ENCODE measurements at places on chromosomes 4 and X. TPM values are rescaled to one million over a fixed set of nuclear protein-coding genes. Genes with fewer than 3 reads are reported as not detected.

Gene GRK4
- polyA plus RNA-seq, result 12.0 TPM

Gene NWD2
- polyA plus RNA-seq, result under 0.01 TPM

Gene MAGEC2
- polyA plus RNA-seq, result not detected

Gene SERTM2
- not detected for polyA plus RNA-seq

Gene PCSK1N
- not detected for polyA plus RNA-seq

Gene RAB9B
- polyA plus RNA-seq, result 8.3 TPM

Gene FGG
- polyA plus RNA-seq, result not detected

Gene GAB3
- polyA plus RNA-seq, result 7.2 TPM

Gene MGARP
- polyA plus RNA-seq, result 1.6 TPM

Gene UGT8
- 0.03 TPM for polyA plus RNA-seq

Gene CXCL5
- 0.10 TPM for polyA plus RNA-seq

DNA sequence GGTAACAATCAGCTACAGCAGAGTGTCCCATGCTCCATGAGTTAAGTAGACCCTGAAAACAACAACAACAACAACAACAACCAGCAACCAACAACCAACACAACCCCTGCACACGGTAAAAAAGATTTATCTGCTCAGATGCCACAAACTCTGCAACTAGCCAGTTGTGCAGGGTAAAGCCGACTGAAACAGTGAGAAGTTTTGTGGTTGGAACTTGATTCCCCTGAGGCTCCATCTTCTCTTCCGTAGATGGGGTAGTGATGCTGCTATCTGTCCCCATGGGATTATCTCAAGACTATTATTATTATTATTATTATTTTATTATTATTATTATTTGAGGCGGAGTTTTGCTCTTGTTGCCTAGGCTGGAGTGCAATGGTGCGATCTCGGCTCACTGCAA lies 50.6 kb upstream of the RAPGEF2 start:
- no peak for DNase-seq

GRCh38 chr4:53644607-53645006 lies 53.3 kb upstream of the LNX1 start:
- no peak for DNase-seq

DNA sequence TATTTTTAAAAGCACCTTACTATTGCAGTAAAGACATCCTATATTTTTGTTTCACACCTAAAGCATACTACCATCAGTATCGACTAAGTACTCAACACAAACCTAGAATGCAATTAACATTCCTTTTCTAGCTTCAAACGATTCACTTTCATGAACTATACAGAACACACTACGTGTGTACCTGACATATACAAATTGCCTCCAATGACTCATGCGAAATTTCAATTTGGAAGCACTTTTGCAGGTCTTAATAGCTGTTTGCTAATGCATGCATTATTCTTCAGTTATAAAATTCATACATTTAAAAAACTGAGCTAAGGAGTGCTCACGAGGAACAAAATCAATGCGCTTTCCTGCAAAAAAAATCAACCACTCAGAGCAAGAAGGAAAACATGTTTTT lies 19.7 kb upstream of the GPM6B start:
- DNase-seq, result no peak

DNA sequence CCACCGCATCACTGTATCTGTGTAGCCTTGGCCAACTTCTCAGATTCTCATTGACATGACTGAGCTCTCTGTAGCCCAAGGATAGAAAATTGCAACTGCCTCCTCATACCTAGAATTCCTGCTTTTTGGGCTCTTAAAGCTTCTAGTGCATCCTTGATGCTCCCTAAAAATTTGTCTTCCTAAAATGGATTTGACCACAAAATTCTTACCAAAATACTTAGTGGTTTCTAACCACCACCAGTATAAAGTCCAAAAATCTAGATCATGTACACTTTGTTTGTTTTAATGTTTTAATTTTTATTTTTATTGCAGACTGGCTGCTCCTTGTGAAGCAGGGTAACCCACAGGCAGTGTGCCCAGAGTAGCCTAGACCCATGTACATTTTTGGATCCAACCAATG lies 75.5 kb downstream of the TBC1D9 start:
- no peak for DNase-seq

- DNase-seq, result no peak
These were observed 9.0 kb upstream of the CLDN34 start for GRCh38 chrX:9958183-9958582.

DNA sequence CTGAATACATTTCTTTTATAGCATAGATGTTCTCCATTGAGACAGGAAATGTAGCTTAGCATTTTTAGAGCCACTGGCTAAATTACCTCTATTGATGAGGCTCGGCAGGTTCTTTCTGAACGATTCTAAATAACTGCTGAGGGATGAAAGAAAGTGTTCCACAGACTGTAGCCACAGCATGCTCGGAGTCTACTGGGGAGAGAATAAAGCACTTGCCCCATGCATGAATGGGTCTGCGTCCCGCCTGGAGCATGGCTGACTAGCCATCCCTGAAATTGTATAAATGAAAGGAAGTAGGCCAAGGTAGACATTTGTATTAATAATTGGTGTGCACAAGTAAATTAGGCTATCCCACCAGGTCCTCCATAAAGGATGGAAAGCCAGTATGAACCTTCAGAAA lies 269.8 kb downstream of the COL25A1 start:
- no peak for DNase-seq

GRCh38 chr4:147801820-147802219 lies 69.9 kb downstream of the ARHGAP10 start:
- no peak for DNase-seq

DNA sequence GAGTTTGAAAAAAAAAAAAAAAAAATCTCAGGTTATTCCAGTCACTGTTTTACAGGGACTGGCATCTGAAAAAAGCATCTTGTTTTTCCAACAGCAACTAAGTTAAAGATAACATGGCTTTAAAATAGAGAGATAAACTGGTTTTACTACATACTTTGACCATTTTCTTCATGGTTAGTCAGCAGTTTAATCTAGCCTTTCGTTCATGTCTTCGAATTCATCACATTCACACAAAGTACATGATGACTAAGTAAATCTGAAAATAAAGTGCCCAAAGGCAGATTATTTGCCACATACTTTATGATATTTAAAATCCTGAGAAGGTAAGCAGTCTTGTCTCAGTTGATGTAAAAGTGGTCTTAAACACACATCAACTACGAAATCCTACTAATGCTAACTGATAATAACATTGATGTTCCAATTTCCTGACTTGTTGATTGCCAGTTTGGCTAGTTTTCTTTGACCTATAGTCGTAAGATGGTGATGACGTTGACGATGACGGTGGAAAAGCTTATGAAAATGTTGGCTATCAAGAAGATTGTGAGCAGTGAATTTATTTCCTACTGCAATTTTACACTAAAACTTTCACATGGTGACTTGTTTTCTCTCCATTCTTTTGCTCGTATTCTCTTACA lies 540.5 kb upstream of the BOD1L1 start:
- no peak for DNase-seq

GRCh38 chr4:56908206-56909085 lies 746 bp downstream of the REST start:
- peak; percentile 68 for DNase-seq

- DNase-seq, result no peak
These were observed 6.3 kb downstream of the MEPE start for GRCh38 chr4:87838890-87839591.

- DNase-seq, result no peak
These were observed 248.5 kb downstream of the ENOX2 start for GRCh38 chrX:130654409-130654950.

DNA sequence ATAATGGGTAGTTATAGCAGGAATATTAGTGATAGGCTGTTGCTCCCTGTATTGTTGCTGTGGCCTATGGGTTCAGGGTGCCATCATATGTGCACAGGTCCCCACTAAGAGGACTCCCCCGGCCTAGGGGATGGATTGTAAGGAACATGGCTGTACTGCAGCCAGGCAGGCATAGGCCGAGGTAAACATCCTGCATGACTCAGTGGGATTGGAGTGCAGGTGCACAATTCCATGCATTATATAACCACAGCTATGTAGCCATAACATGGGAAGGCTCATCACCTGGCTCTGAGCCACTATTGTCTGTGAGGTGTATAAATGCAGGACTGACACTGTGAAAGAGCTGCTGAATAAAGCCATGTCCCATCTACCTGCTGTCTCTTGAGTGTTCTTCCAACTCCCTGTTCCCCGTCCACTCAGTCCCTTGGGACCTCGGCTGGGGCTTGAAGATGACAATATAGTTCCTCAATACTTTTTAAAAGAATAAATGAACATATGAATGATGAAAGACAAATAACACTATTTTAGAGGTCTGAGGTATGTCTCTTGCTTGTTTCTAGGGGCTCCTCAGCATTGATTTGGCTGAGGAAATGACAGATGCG lies 425.2 kb downstream of the IDS start:
- DNase-seq, result no peak

- no peak for DNase-seq
These were observed 58.7 kb downstream of the GPRIN3 start for GRCh38 chr4:89248879-89249281.

DNA sequence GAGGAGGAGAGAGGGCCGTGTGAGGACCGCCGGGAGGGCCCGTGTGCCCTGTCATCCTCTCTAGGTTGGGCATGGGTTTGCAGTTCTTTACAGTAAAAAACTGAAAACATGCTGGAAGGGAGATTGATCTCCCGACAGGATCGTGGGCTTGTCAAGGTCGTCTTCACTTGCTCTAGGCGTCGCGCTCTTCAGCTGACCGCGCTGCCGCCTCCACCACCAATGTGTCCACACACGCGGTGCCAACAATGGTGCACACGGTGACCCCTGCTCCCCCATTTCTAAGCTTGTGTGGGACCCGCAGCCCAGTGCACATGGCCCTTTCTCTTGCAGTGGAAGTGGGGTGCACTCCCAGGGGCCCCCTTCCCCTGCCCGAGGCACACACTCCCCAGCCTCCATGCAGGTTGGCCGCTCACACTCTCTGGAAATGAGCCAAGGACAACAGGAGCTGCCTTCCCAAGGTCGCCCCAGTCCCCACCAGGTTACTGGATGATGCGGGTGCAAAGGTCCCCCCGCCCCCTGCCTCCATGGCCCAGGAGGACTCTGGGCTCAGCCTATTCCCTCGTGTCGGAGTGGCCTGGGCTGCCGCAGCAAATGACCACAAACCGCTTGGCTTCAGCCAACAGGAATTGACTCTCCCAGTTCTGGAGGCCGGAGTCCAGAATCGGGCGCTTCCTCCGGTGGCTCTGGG lies 1.7 kb upstream of the ZFP92 start:
- DNase-seq, result peak; percentile 9

DNA sequence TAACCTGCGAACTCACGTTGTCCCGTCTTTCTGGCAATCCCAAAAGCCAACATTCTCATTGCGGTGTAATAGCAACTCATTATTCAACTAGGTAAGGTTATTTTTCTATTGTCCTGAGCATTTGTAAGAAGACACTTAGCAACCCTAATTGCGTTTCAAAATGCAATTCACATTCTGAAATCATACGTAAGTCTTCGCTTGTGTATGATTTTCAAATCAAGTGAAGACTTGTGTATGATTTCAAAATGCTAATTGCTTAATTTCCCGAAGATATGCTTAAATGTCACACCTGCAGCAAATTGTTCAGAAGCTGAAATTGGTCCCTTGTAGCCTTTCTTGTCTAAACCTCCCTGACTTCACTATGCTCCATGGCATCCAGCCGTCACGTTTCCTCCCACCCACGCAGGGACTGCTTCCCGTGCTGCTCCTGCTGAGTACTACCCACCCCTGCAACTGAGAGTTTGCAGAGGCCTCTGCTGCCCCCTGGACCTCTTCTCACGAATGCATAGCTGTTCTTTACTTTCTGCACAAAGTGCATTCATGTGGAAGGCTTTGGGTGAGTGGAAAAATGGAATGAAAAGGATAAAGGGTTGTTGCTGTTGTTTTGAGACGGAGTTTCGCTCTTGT lies 40.8 kb upstream of the CLDN24 start:
- DNase-seq, result no peak

- DNase-seq, result no peak
These were observed 142.0 kb upstream of the TEX13D start for GRCh38 chrX:124190440-124190839.

GRCh38 chrX:12896935-12897334 lies 9.5 kb upstream of the TLR8 start:
- no peak for DNase-seq

DNA sequence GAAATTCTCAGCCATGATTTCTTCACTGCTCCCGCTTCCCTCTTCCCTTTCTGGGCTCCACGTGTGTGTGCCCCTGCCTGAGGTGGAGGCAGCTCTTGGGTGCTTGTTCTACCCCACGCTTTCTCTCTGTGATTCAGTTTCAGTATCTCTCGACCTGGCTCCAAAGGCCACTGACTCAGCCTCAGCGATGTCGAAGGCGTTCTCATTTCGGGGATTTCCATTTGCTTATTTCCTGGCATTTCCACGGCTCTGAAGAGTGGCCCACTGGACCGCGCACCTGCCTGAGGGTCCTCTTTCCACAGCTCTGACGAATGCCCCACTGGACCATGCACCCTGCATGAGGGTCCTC lies 52.4 kb downstream of the GAK start:
- DNase-seq, result no peak

- DNase-seq, result no peak
These were observed 75.2 kb downstream of the JAKMIP1 start for GRCh38 chr4:6125103-6125651.

DNA sequence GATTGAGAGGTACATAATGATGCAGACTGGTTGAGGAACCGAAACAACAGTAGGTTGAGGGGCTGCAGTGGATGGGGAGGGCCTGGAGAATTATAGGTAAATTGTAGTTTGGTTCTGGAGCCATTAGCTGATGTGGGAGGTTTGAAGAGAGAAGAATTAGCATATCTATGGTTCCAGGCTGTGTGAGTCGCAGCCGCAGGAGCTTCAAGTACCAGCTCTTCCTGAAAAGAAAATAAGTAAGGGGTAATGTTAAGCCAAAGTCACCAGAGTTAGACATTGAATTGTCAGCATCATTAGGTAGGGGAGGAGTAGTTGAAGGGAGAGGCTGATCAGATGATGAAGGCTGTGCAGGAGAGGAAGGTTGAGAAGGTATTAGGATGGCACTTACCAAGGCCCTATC lies 29.5 kb downstream of the PF4 start:
- DNase-seq, result no peak

DNA sequence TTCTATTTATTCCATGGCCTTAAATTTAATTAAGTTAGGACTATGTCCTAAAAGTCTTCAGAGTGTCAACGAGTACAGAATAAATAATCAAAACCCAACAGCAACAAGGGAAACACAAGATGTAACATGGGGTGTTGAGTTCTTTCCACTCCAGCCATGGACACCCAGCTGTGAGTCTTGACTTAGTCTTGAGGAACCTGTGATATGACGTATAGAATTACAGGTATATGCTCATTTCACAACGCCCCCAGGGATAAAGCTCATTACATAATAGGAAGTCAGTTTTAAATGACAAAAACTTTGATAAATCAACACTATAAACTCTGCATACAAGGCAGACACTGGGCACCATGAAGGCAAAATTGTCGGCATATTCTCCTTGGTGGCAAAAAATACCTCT lies 200.0 kb upstream of the CASK start:
- no peak for DNase-seq

DNA sequence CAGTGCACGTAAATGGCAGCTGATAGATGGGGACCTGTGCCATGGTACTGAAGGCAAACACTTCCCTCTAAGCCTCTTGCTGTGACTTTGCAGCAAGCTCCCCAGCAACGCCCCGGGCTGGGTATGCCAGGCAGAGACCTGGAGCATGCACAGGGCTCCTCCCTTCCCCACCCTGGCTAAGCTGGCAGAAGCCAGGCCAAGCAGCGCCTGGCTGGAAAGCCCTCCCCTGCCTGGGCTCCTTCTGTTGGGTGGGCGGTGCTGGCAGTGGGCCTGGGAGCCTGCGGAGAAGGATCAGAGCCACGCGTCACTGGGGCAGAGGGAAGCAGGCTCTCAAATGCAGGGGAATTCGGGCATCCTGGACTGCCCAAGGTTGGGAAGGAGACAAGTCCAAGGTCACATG lies 3.6 kb downstream of the ATP2B3 start:
- DNase-seq, result no peak

All from heart left ventricle (tissue), 16 donors.